ENCODE measurements at places on chromosomes 7 and 10.

DNA sequence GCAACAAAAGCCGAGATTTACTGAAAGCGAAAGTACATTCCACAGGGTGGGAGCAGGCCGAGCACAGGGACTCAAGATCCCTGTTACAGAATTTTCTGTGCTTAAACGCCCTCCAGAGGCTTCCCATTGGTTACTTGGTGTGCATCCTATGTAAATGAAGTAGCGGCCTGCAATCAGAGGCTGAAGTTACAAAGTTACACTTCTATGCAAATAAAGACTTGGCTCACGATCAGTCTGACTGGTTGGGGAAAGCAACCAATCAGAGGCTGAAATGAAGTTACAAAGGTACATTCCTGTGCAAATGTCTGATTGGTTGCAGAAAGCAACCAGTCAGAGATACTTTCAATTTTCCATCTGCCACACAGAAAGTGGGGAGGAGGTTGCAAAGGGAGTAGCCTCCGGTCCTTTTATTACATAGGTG lies 4.1 kb downstream of the ACBD7 start:
- no peak for DNase-seq

- DNase-seq, result no peak
These were observed 37.4 kb downstream of the SMNDC1 start for GRCh38 chr10:110267276-110267675.

- no peak for DNase-seq
These were observed 21.2 kb upstream of the UCN3 start for GRCh38 chr10:5343561-5343960.

GRCh38 chr10:4840151-4840550 lies 14.1 kb downstream of the AKR1E2 start:
- DNase-seq, result no peak
